Urinary bladder (tissue), 4 donors: ENCODE measurements at places on chromosomes 4 and X. TPM values are rescaled to one million over a fixed set of nuclear protein-coding genes. Genes with fewer than 3 reads are reported as not detected.

Gene CITED1
- polyA plus RNA-seq: 0.56 TPM

Gene FRMD7
- polyA plus RNA-seq: not detected

Gene GCNA
- polyA plus RNA-seq: 0.82 TPM

Gene MAGEA12
- not detected for polyA plus RNA-seq

Gene MAP7D2
- 0.46 TPM for polyA plus RNA-seq

Gene BEND4
- polyA plus RNA-seq: 0.05 TPM
